ENCODE measurements at places on chromosomes 3 and 15. TPM values are rescaled to one million over a fixed set of nuclear protein-coding genes. Genes with fewer than 3 reads are reported as not detected.

DNA sequence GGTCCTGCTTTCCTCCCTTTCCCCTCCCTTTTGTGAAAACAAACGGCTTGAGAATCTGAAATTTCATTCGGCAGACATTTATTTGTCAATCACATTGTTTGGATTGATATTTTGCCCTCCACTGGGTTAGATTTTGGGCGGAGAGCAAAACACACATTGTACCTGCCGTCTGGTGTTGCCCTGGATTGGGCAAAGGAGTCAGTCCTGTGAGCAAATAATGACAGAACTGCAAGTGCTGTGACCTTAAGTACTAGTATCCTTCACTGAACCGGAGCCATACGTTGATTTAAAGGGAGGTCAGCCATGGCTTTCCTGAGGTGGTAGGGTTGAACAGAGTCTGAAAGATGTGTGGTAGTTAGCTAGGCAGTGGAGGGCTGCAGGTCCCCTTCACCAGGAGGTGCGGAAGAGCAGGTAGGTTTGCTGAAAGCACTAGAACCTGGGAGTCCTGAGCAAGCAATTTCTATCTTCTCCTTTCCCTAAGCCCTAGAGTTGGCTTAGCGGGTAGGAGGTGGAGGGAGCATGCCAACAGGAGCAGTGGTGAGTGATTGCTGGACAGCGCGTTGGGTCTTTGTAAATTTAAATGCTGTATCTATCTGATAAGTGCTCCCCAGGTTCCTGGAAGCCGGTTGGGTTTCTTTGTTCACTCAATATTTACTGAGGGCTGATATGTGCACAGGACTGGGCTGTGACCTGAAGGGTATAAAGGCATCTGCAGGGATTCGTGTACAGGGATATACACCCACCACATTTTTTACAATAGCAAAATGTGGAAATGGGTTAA is 2.0 kb downstream of the PDIA5 start:
- DNase-seq: no peak

- DNase-seq: no peak
Observed at GRCh38 chr15:51080286-51080685, 14.4 kb downstream of the TNFAIP8L3 start.

The TMEM62 gene
- total RNA-seq: 47.7 TPM

DNA sequence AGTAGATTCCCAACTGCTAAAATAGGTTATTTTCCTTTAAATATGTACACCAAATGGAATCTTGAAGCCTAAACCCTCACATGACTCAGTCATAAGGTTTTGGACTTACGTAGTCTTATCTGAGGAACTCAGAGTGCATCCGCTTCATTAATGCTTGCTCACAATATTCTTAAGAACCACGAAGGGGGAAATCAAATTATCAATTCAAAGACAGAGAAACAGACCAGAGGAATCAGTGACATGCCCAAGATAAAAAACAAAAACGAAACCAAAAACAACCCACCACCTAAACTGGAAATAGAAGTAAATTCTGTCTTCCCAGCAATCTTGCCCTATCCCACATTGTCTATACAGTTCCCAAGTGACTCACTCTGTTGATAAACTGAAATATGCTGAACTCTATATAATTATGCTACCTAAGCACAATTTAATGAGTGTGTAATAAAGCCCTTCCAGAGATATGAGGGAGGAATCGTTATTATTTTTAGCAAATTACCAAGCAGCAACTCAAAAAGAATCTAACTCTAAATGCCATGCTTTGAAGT is 135.4 kb upstream of the CBLB start:
- no peak for DNase-seq

GRCh38 chr15:71465131-71465955 is 345.0 kb upstream of the NR2E3 start:
- DNase-seq: no peak

GRCh38 chr3:98890965-98891910 is 10.3 kb downstream of the DCBLD2 start:
- no peak for DNase-seq

The NCEH1 gene
- 4.9 TPM for total RNA-seq

The KBTBD13 gene
- total RNA-seq: not detected

All from frontal cortex (tissue), 4 donors.